ENCODE measurements at places on chromosomes 2 and 18.

GRCh38 chr2:233247744-233248143 lies 3.7 kb upstream of the ATG16L1 start:
- no peak for DNase-seq

DNA sequence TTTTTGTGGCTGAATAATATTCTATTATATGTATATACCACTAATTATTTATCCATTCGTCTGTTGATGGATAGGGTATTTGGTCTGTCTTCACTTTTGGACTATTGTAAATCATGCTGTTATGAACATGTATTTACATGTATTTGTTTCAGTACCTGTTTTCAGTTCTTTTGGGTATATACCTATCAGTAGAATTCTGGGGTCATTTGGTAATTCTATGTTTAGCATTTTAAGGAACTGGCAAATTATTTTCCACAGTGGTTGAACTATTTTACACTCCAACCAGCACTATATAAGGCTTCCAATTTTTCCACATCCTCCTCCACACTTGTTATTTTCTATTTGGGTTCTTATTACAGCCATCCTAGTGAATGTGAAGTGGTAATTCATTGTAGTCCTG lies 12.4 kb upstream of the TANK start:
- DNase-seq: no peak

GRCh38 chr2:165240916-165241315 lies 1.7 kb downstream of the SCN2A start:
- no peak for DNase-seq

- DNase-seq: no peak
These were observed 91.3 kb upstream of the RBBP8 start for GRCh38 chr18:22841840-22842239.

DNA sequence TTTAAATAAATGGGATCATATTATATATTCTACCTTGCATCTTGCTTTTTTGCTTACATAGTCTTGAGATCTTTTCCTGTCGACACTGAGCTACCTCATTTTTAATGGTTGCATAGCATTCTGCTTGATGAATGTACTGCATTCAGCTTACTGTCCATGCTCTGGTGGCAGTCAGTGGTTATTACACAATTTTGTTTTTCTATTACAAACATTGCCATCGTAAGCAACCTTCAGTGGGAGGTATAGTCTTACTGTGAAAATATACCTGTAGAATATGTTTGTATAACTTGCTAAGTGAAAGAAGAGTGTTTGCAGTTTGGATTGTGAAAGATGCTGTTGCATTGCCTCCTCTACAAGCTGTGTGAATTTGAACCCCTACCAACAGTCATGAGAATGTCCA lies 43.4 kb downstream of the UBXN4 start:
- DNase-seq: no peak

DNA sequence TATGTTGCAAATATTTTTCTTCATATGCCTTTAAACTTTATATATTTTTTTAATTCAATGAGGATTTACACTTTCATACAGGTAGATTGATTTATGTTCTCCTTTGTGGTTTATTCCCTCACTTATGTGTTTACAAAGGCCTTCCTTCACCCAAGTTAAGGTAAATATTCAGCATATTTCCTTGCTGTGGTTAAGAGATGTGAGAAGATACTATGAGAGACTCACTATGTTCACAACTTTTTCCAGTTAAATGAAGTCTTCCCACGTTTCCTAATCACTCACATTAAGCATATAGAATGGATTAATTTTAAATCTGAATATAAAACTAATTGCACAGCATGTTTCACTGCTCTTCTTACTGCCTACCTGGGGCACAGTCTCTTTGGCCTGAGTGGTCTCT lies 597 bp downstream of the PECR start:
- DNase-seq: no peak

- DNase-seq: peak; percentile 60
These were observed 136.8 kb upstream of the ID2 start for GRCh38 chr2:8544786-8545694.

GRCh38 chr2:135818937-135819610 lies 17.9 kb downstream of the LCT start:
- no peak for DNase-seq

GRCh38 chr18:43222501-43222900 lies 54.8 kb downstream of the SYT4 start:
- no peak for DNase-seq

DNA sequence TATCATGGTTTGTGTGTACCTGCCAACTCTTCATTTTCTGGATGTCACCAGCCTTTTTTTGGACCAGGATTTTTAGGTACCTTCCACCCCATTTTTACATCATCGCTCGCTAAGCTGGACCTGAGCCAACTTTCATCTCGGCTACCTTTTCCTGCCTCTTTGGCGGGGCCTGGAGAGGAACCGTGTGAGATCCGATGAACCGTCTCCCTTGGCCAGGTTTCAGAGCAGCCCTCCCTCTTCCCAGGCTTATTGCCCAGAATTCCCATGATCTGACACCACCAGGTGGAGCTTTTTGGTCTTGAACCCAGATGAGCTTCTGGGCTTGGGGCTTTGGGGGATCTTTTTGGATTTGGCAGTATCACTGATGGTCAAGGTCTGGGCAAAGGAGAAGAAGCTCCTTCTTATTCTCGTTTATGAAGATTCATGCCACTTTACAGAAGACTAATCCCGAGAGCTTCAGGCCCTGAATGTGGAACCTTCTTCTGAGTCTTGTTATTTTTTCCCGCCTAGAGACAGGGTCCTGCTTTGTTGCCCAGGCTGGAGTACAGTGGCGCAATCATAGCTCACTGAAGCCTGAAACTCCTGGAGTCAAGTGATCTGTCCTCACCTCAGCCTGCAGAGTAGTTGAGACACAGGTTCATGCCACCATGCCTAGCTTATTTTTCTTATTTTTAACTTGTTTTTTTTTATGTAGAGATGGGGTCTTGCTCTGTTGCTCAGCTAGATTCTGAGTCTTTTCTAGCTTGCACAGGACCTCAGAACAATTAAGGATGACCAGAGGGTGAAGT lies 50.4 kb downstream of the GATA6 start:
- DNase-seq: no peak

- no peak for DNase-seq
These were observed 2139.8 kb upstream of the CELF4 start for GRCh38 chr18:39705362-39705761.
